ENCODE measurements at places on chromosomes 12 and 14.
A peak's percentile ranks its signal among the peaks of the same experiment; 100 is the strongest.

DNA sequence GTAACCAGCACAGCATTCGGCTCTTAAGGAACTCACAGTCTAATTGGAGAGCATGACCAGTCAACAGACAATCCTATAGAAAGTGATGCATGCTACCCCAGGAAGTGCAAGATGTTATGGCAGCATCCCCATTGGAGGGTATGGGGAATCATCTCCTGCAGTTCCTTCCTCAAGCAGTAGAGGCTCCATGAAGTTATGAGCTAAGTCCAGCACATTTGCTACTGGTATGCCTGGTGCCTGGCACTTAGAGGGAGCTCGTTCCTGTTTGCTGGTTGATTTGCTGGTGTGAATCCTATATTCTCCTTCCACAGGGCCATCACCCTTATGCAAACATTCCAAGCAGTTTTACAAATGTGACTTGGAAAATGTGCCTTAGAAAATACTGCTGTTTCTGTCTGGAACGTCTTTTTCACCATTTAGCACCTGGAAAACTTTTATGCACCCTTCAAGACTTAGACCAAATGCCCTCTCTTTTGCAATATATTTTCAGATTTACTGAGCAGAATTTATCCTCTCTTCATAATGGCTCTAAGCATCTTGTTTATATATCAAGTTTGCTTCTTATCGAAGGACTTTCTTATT lies 136.1 kb upstream of the WSCD2 start:
- peak; percentile 62 for DNase-seq

- peak; percentile 89 for DNase-seq
Measured at GRCh38 chr14:20986811-20987210, 3.0 kb upstream of the METTL17 start.

- no peak for DNase-seq
Measured at GRCh38 chr14:73634011-73634833, 10.6 kb upstream of the DNAL1 start.

GRCh38 chr12:2412305-2412643 lies 359.5 kb downstream of the CACNA1C start:
- DNase-seq: no peak

DNA sequence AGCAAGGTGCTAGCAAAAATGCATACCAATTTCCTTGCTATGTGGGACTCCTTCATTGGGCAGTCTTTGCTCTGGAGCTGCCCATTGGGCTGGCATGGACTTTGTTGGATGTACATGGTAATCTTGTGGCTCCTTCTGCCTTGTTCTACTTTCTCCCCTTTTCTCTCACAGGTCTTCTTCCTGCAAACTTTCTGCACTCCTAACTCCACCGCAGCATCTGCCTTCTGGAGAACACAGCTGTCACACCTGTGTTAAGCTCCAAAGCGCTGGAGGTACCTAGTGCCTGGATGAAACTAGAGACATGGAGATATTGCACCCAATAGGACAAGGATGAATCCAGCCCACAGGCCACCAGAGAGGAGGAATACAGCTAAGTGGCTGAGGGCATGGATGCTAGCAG lies 60.7 kb upstream of the CCND2 start:
- no peak for DNase-seq

DNA sequence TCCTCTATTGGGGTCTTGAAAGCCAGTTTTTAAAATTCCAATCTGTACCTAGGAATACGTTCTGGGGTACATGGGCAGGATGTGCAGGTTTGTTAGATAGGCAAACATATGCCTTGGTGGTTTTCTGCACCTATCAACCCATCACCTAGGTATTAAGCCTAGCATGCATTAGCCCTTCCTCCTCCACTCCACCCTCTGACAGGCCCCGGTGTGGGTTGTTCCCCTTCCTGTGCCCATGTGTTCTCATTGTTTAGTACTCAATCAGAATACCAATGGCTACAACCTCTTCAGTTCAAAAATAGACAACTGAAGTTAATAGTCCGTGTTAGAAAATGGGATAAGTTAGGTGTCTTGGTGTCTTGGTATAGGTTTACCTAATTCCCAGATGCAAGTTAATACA lies 3.4 kb downstream of the NTS start:
- no peak for DNase-seq

DNA sequence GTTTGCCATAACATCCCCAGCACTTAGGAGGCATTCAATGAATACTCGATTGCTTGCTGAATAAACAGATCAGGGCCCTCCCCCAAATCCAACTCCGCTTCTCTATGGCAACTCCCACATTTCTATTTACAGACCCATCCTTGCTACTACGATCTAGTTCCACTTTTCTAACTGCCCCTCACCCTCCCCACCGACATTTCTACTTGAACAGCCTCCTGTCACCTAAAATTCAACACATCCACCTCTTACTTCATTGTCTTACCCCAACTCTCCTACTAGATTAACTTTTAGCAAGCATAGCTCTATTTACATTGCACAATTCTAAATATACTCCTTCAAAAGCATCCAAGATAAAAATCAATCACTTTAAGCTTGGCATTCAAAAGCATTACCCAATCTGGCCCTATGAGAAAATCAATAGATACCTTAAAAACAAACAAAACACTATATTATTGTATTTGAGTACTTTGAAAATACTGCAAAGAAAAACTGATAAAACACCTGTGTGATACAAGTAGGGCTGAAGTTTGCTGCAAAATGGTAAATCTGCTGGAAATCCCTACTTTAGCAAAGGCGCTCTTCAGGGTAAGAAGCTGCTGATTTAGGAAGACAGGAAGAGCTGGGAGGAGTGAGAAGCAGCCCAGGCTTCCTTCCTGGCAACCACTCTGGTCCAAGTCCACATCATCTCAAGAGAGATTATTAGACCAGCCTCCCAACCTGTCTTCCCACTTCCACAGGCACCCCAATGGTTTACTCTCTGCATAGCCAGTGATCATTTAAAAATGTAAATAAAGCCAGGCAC lies 96.4 kb downstream of the HECTD4 start:
- no peak for DNase-seq
